Inflammatory macrophage (primary cell): ENCODE measurements at places on chromosomes 2 and 18.

- no peak for DNase-seq
Measured at GRCh38 chr2:135149251-135149650, 97.2 kb downstream of the RAB3GAP1 start.

GRCh38 chr2:215912299-215912842 lies 101.0 kb downstream of the MREG start:
- no peak for DNase-seq

GRCh38 chr2:54524226-54524991 lies 68.3 kb downstream of the SPTBN1 start:
- peak; percentile 77 for DNase-seq

DNA sequence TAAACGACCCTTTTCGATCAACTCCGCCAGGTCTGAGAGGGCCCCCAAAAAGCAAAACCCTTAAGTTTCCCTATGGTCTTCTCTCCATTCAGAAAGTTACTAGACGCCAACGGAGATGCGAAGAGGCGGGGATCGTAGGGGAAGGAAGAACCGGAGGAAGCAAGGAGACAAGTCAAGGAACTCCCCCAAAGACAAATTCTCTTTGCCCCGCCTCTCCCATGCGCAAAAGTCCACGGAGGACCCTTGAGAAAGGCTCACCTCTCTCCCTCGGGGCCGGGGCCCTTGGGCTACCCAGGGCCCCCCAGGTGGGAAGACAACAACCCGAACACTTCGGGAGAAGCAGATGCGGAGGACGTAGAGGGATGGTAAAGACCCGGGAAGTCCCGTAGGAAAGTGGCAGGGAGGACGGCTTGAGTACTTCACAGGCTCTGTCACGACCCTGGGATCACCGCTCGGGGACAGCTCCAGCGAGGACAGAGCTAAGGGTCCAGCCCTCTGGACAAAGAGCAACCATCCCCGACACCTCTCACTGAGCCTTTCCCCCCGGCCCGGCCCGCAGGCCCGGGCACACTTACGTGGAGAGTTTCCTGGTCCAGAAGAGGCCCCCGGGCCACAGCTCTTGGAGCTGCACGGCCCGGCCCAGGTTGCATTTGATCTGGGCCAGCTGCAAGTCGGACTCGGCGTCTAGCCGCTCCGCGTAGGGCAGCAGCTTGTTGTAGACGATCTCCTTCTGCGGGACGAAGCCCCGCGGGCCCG lies 647 bp downstream of the PSME4 start:
- peak; percentile 61 for DNase-seq

DNA sequence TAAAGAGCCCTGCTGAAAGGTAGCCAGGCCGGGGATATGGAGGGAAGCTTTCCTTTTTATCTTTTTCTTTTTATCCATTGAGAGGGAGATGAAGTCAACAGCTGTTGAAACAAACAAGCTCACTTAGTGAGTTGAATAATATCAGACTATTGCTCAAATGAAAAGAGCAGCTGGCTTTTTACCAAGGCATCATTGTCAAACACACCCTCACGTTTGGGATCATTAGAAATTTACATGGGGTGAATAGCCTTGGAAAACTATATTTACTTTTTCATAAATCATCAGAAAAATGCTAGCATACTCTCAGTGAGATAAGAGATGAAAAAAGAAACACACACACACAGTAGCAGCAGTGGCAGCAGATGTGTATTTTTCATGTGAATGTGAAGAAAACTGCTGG lies 71.5 kb upstream of the HNMT start:
- DNase-seq, result no peak

DNA sequence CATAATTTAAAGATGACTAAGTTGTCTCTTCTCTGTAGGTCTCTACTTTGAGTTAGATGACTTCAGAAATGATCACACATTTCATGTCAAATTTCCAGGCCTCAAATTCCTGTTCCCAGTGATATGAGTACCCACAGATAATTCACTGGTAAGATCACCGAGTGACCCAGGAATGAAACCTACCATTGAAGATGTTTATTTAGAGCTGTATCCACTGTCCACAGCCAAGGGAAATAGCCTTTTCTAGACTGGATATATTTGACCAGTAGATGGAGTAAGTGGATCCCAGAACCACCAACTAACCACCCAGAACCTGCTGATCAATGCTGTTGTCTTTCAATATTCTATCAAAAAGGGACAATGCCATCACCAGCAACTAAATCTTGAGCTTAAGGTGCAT lies 238.8 kb downstream of the SLC8A1 start:
- no peak for DNase-seq

- no peak for DNase-seq
Measured at GRCh38 chr2:238027591-238028415, 33.0 kb upstream of the SCLY start.

- DNase-seq, result no peak
Measured at GRCh38 chr2:107235491-107236254, 349.7 kb upstream of the ST6GAL2 start.

GRCh38 chr2:128156812-128157211 lies 65.8 kb downstream of the UGGT1 start:
- no peak for DNase-seq

DNA sequence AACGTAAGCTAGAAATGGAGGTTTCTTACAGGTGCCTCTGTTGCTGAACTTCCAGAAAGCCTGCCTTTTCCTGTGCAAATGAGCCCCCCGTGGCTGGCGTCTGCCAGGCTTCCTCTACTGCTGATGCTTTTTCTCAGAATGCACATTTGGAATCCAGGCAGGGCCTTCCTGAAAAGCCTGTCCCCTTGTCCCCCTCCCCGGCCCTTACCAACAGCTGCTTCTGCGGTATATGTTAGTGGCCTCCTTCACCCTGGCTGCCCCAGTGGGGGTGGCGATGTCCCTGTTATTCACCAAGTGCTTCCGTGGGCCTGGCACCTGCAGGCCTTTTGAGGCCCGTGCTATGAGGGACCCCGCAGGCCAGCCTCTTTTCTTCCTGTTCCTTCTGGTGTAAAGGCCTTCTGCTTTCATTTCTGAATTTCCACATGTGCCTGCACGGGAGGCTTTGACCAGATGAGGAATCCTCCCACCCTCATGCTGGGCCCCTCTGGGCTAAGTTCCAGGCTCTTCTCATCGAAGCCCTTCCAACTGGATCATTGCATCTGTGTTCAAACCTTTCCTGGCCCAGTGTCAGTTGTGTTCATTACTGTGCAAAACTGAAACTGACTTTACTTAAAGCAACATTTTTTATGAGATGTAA lies 10.4 kb downstream of the CNDP2 start:
- DNase-seq, result no peak
